Activated naive CD8-positive, alpha-beta T cell treated with anti-CD3 and anti-CD28 coated beads for 36 hours (primary cell): ENCODE measurements at places on chromosomes 1 and 21. TPM values are rescaled to one million over a fixed set of nuclear protein-coding genes. Genes with fewer than 3 reads are reported as not detected.

DNA sequence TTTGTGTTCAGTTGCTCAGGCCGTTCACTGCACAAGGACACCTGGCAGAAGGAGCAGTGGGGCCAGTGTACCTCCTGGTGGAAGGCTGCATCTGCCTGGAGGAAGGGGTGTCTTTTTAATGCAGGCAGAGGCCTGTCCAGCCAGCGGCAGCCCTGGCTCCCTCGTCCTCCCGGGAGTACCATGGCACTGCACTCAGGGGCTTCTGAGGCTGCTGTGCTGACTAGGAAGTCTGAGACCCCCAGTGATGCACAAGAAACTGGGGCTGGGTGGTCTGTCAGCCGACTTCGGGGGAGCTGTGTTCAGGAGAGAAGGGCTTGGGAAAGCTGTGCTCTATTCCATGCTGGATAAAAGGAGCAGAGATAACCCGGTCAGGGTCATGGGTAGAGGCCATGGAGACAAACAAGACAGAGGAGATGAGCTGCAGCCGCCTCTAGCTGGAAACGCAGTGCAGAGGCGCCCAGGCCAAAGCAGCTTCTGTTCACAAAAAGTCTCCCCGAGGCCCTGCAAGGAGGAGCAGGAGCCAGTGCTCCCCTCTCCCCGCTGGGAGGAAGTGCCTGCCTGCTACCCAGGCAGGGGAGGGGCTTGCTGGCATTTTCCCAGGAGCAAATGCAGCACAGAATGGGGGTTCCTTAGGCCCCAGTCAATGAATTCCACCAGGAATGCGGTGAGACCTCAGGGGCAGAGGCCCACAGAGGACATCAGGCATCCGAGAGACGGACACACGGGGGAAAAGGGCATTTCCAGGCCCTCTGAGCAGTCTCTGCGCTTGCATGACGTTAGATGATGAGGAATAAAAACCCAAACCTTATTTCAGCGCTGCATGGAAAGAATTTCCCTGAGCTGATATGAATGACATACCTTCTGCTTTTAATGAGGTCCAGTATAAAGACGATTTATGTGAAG lies 17.2 kb upstream of the C2CD2 start:
- no peak for DNase-seq
- H3K4me1 ChIP-seq = peaks cover 9% of the 10 kb centered on the region
- no peak overlapping the region for H3K27ac ChIP-seq
- H3K4me3 ChIP-seq = no peak overlapping the region
- H3K36me3 ChIP-seq = peaks cover 2% of the 10 kb centered on the region
- H3K27me3 ChIP-seq = no peaks in the 10 kb centered on the region

GRCh38 chr1:234914606-234915290 lies 213.9 kb downstream of the TOMM20 start:
- peaks cover 21% of the 10 kb centered on the region for H3K4me1 ChIP-seq
- DNase-seq = no peak
- no peak overlapping the region for H3K27ac ChIP-seq
- no peaks in the 10 kb centered on the region for H3K36me3 ChIP-seq

GRCh38 chr1:3683992-3684391 lies 31.7 kb downstream of the TP73 start:
- peaks cover 11% of the 10 kb centered on the region for H3K27me3 ChIP-seq
- no peak overlapping the region for H3K4me3 ChIP-seq
- no peak overlapping the region for H3K27ac ChIP-seq
- H3K4me1 ChIP-seq = no peaks in the 10 kb centered on the region
- H3K36me3 ChIP-seq = no peaks in the 10 kb centered on the region

GRCh38 chr1:26862781-26863684 lies at the start of gene SFN:
Gene SFN (plus strand): TSS chr1:26863149. CDS start chr1:26863213, 64 bp downstream.
- no peaks in the 10 kb centered on the region for H3K27me3 ChIP-seq
- peak; percentile 61 for DNase-seq
- H3K27ac ChIP-seq = no peak within 1 kb of the TSS
- no peaks in the 10 kb centered on the region for H3K36me3 ChIP-seq
- peak within 1 kb of the TSS; percentile 92 for H3K4me3 ChIP-seq

GRCh38 chr1:220928320-220928719 lies 49.1 kb downstream of the HLX start:
- H3K4me3 ChIP-seq = no peak overlapping the region
- peaks cover 25% of the 10 kb centered on the region for H3K27me3 ChIP-seq
- no peak overlapping the region for H3K27ac ChIP-seq
- DNase-seq = no peak

DNA sequence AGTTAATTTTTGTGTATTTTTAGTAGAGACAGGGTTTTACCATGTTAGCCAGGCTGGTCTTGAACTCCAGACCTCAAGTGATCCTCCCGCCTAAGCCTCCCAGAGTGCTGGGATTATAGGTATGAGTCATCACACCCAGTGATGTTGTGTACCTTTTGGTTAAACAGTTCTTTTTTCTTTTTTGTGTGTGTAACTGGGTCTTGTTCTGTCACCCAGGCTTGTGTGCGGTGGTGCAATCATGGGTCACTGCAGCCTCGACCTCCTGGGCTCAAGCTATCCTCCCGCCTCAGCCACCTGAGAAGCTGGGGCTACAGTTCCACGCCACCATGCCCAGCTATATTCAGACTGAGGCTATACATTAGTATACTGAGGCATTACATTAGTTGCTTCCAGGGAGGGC lies 37.8 kb downstream of the GABPB2 start:
- DNase-seq = no peak
- H3K4me1 ChIP-seq = peaks cover 5% of the 10 kb centered on the region
- H3K27ac ChIP-seq = no peak overlapping the region
- H3K4me3 ChIP-seq = no peak overlapping the region
- peaks cover 2% of the 10 kb centered on the region for H3K36me3 ChIP-seq
- H3K27me3 ChIP-seq = no peaks in the 10 kb centered on the region

DNA sequence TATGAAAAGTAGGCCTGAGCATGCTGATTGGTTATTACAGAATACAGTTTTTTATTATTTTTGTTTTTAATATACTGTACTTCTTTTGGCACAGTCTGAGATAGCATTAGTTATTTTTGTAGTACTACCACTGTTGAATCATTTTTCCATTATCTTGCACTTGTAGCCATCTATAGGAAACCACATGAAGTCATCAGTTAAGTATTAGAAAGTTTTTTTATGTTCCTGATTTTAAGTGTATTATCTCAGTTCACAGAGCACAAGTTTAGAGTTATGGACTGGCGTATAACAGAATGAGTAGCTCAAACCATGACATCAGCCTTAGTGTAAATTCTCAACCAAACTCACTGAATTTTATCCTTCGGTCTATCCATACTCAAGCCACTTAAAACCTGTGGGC lies 22.8 kb downstream of the DHX9 start:
- H3K27ac ChIP-seq = peak overlapping the region; percentile 39
- DNase-seq = no peak
- peaks cover 52% of the 10 kb centered on the region for H3K36me3 ChIP-seq

DNA sequence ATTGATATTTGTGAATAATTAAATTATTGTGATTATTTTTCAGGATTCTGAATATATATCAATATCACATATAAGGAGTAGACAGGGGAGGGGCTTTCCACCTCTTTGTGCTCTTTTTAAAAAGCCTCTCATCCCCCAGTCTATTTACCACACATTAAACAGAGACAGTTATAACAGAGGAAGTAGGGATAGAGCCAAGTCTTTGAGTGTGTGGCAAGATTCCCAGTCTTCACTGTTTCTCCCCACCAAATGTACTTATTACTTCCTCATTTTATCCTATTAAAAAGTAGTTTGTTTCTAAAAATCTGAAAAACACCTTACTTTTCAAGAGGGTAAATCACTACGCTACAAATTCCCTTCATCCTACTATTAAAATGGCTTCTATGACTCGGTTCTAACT lies 46.7 kb downstream of the EPS15 start:
- H3K36me3 ChIP-seq = peaks cover 24% of the 10 kb centered on the region
- peaks cover 3% of the 10 kb centered on the region for H3K4me1 ChIP-seq
- no peak overlapping the region for H3K4me3 ChIP-seq
- no peak overlapping the region for H3K27ac ChIP-seq
- no peaks in the 10 kb centered on the region for H3K27me3 ChIP-seq

GRCh38 chr1:236864996-236865817 lies 70.1 kb downstream of the MTR start:
- H3K4me3 ChIP-seq = no peak overlapping the region

GRCh38 chr1:196209983-196210382 lies 398.3 kb downstream of the KCNT2 start:
- no peaks in the 10 kb centered on the region for H3K4me1 ChIP-seq
- DNase-seq = no peak
- no peaks in the 10 kb centered on the region for H3K36me3 ChIP-seq
- H3K4me3 ChIP-seq = no peak overlapping the region

GRCh38 chr1:100266741-100267140 lies 725 bp downstream of the RTCA start:
- peak overlapping the region; percentile 98 for H3K4me3 ChIP-seq
- peaks cover 39% of the 10 kb centered on the region for H3K36me3 ChIP-seq
- peaks cover 46% of the 10 kb centered on the region for H3K4me1 ChIP-seq

DNA sequence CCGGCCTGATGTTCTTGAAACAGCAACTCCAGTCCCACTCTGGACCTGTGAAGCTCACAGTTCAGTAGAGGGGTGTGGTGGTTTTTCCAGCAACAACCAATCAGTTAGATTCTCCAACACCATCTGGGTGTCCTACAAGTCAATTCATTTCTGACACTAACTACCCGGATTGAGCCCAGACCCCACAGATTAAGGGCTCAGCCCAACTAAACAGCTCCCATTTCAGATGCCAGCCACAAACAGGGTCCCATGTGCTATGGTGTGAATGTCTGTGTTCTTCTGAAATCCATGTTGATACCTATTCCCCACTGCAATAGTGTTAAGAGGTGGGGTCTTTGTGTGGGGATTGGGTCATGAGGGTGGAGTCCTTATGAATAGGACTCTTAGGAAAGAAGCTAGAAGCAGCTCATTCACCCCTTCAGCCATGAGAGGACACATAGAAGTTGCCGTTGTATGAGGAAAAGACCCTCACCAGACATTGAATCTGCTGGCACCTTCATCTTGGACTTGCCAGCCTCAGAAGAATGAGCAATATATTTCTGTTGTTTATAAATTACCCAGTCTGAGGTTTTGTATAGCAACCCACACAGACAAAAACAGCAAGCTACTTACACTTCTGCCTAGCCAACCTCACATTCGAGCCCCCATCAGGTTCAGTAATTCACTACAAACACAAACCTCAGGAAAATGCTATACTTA lies 53.6 kb downstream of the IRF2BP2 start:
- no peaks in the 10 kb centered on the region for H3K4me1 ChIP-seq
- H3K36me3 ChIP-seq = no peaks in the 10 kb centered on the region
- no peaks in the 10 kb centered on the region for H3K27me3 ChIP-seq
- H3K27ac ChIP-seq = no peak overlapping the region

DNA sequence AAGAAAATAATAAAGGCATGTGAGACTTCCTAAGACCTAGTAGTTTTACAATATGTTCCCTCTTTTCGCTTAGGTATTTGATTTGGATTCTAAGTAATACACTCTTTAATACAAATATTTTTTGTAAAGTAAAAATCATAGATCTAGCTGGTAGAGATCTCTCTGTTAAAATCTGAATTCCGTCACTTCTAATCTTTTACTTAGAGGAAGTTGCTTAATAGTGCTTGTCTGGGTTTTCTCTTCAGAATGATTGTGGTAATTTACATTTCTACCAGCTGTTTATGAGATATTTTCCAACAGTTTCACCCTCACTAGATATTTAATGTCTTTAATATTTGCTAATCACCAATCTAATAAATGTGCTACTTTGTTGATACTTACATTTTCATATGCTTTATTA lies 23.3 kb downstream of the RBM11 start:
- no peak overlapping the region for H3K27ac ChIP-seq
- H3K4me1 ChIP-seq = peaks cover 8% of the 10 kb centered on the region
- no peak overlapping the region for H3K4me3 ChIP-seq
- DNase-seq = no peak
- H3K36me3 ChIP-seq = no peaks in the 10 kb centered on the region

DNA sequence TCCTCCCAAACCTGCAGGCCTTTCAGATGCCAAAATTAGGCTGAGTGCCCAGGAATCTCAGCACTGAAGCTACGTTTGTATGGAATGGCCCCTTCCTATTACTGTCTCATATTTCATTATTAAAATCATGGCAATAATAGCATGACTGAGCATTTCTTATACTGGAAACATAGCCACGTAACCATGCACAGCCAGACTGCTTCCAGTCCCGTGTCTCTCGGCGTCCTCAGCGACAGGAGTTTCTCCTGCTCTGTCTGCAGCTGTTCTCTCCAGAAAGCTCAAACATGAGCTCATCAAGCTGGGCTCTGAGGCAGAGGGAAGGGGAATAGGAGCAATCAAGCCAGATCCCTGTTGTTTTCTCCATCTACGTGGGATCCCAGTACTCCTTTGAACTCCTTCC lies 104.0 kb downstream of the CDC7 start:
- DNase-seq = no peak
- no peak overlapping the region for H3K4me3 ChIP-seq
- no peak overlapping the region for H3K27ac ChIP-seq

DNA sequence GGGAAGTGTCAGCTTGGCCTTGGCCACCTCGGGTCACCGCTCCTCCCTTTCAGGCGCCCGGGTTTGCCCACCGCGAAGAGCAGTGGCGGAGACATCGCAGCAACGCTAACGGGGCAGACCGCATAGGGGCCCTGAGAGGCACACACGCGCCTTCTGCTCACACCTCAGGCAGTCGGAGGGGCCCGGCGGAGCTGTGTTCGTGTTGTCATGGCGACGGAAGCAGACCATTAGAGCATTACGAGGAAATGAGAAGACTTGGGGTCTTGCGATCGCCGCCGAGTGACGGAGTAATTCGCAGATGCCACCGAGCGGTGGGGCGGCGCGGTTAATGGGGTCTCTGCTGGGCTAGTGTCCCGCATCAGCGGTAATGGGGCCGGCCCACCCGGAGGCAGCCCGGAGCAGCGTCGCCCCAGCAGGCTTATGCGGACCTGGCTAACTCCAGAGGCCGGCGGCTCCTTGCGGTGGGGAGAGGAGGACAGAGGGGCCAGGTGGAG lies 144.1 kb downstream of the TNR start:
- no peak overlapping the region for H3K4me3 ChIP-seq
- peaks cover 49% of the 10 kb centered on the region for H3K27me3 ChIP-seq
- H3K27ac ChIP-seq = no peak overlapping the region
- no peak for DNase-seq

DNA sequence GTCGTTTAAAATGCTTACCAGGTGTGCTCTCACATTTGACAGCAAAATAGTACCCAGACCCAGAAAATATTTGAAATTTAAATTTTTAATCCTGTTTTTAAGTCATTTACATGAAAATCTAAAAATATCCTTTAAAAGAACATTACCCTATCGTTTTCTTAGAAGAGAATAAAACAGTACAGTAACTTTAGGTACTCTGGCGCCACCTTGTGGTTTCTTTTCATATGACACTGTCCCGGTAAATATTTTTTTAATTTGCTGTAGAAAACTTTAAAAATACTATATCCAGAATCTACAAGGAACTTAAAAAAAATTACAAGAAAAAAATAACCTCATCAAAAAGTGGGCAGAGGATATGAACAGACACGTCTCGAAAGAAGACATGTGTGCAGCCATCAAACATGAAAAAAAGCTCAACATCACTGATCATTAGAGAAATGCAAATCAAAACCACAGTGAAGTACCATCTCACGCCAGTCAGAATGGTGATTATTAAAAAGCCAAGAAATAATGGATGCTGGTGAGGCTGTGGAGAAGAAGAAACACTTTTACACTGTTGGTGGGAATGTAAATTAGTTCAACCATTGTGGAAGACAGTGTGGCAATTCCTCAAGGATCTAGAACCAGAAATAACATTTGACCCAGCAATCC lies 129.2 kb downstream of the RGS21 start:
- peak; percentile 15 for DNase-seq
- peaks cover 14% of the 10 kb centered on the region for H3K27me3 ChIP-seq
- no peak overlapping the region for H3K4me3 ChIP-seq
- no peaks in the 10 kb centered on the region for H3K4me1 ChIP-seq
- no peaks in the 10 kb centered on the region for H3K36me3 ChIP-seq
- no peak overlapping the region for H3K27ac ChIP-seq

Gene RGS13
- total RNA-seq = not detected

Gene CDC42BPA
- 2.7 TPM for total RNA-seq

Gene ACBD3
- 19.7 TPM for total RNA-seq

Gene OR6N1
- total RNA-seq = not detected

Gene HES5
- total RNA-seq = 0.28 TPM

Gene SPATA45
- not detected for total RNA-seq
